Activated T-helper 1 cell treated with anti-CD3 and anti-CD28 coated beads, Interleukin-2, amount 50 U/mL, for 16 hours (primary cell): ENCODE measurements at places on chromosomes 7 and 10.

DNA sequence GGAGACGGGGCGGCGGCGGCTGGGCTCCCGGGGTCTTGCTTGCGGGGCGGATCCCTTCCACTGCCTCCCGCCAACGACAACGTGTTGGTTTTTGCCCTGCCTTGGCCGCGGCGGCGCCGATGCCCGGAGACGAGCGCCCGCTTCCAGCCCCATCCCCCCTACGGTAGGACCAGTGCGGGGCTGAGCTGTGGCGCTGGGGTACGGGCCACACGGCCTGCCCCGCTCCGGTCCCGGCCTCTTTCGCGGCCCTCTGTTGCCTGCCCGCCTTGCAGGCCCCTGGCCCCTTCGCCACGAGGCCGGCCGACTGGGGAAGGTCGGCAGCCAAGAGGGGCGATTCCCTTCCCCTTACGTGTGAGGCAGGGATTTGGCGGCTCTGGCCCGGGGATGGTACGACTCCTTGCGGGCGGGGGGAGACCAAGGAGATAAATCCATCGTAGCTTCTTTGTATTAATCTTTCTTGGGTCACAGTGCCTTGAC is 488 bp downstream of the EIF4H start:
- DNase-seq: peak; percentile 26

DNA sequence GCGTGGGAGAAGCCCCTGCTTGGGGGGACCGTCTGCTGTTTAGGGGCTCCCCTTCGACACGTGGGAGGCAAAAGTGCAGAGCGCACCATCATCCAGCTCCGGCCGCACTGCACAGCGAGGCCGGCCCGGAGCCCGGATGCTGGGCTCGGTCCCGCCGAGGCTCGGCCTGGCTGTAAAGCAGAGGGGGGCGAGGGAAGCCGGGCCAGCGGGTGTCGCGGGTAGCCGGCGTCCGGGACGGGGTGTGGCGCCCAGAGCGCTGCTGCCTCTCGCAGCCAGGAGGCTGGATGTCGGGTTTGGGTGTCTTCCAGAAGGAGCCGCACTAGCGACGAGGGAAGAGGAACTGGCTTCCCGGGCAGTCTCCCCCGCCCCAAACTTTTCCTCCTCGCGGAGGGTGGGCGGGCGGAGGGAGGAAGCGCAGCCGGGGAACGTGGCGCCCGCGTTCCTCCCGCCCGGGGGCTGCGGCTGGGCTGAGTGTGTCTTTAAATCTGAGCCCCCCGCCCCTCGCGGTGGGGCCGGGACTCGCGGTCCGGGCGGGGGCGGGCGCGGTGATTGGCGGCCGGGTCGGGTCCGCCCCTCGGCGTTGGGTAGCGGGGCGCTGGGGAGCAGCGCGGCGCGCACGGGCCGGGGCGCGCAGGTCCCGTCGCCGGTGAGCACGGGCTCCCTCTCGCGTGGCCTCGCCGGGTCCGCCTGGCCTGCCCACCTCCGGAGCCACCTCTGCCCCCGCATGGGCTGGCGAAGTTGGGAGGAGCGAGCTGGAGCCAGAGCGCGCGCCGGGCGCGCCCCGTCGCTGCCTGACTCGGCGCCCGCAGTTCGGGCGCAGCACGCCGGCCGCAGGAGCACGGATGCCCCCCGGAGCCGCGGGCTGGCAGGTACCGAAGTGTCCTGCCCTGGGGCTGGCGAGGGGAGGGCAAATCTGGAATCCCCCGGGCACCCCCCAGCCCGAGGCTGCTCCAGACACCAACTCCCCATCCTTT is at the start of gene PALD1:
Gene PALD1 (plus strand): TSS at position 577 of the 974 bp plus-strand sequence. CDS start 47,185 bp downstream, outside the sequence.
- no peak for DNase-seq

- DNase-seq: no peak
Observed at GRCh38 chr7:87933605-87933952, 472 bp upstream of the ADAM22 start.

DNA sequence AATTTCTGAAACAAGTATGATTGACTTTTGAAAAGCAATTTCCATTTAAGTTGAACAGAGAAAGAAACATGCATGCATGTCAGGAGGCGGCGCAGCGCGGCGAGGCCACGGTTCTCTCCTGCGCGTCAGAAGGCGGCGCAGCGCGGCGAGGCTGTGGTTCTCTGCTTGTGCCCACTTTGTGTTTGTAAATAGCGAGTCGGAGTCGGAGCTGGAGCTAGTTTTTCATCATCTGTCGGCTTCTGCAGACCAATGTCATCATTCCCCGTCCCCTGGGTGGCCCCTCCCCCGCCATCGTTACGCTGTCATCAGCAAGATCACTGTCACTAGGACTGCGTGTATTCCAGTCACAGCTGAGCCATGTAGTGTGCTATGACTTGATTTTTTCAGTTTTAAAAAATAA is 49.2 kb downstream of the INPP5A start:
- no peak for DNase-seq

GRCh38 chr7:123624527-123625183 is 23.0 kb downstream of the ASB15 start:
- DNase-seq: peak; percentile 22

- DNase-seq: no peak
Observed at GRCh38 chr10:34526758-34527730, 288.1 kb downstream of the PARD3 start.

DNA sequence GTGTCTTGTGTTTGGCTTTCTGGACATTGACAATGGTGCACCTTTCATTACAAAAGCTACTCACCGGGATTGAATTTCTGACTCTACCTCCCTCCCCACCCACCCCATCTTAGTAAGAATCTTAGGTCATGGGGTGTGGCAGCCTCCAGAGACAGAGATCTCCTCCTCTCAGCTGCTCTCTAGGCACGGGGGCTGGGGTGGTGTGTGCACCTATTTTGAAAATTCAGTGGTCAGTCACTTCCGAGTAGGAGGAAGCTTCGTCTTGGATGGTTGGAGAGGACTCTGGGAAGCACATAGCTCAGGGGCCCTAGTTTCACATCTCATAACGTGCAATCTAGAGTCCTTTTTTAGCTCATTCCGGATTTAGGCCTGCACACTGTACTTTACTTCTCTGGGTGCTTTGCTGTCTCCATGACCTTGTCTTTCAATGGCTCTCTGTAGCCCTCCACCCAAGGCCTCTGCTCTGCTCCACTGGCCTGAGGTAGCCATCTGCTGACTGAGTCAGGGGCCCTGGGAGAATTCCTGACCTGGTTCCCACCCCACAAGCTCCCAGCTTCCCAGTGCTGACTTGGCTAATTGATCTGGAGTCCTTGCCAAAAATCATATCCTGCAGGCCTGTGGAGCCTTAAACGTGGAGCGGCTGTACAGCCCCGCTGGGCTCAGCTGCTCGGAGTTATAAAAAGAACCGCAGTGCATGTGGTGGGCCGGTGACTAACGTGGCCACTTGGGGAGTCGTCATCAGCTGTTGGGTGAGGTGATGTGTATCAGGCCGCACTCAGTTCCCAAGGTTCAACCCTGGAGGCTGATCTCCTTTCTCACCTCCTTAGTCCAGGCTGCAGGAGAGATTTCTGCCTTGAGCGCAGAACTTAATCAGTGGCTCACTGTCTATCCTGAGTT is 19.3 kb upstream of the ADAMTS14 start:
- DNase-seq: no peak

- no peak for DNase-seq
Observed at GRCh38 chr7:1675673-1676549, 5.8 kb downstream of the ELFN1 start.

- DNase-seq: no peak
Observed at GRCh38 chr7:93955304-93955703, 33.8 kb downstream of the GNG11 start.

GRCh38 chr7:19116121-19117090 is 1.0 kb downstream of the TWIST1 start:
- no peak for DNase-seq

DNA sequence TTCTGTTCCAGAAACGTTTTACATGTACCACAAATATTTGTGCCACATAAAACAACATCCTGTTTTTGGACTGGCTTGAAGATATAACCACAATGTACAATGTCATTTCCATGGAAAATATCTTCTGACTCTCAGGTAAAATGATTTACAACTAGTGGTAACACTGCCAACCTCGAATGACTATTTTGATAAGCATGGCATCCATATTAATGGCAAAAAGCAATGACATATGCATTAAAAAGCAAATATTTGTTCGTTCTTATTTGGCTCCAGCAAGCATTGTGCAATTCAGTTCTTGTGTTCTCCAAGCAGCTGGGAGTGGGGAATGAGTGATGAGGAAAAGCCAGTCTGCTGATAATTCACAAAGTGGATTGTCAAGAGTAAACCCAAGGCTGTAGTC is 289.0 kb downstream of the PLXDC2 start:
- no peak for DNase-seq

- no peak for DNase-seq
Observed at GRCh38 chr7:39128287-39128843, 150.7 kb downstream of the POU6F2 start.

GRCh38 chr10:77043420-77043763 is 594.2 kb downstream of the KCNMA1 start:
- DNase-seq: no peak

GRCh38 chr10:119499677-119500002 is 42.9 kb downstream of the RGS10 start:
- DNase-seq: no peak

GRCh38 chr10:59991661-59992060 is 85.3 kb upstream of the CCDC6 start:
- no peak for DNase-seq

GRCh38 chr7:45181991-45182855 is 24.6 kb downstream of the RAMP3 start:
- DNase-seq: no peak

DNA sequence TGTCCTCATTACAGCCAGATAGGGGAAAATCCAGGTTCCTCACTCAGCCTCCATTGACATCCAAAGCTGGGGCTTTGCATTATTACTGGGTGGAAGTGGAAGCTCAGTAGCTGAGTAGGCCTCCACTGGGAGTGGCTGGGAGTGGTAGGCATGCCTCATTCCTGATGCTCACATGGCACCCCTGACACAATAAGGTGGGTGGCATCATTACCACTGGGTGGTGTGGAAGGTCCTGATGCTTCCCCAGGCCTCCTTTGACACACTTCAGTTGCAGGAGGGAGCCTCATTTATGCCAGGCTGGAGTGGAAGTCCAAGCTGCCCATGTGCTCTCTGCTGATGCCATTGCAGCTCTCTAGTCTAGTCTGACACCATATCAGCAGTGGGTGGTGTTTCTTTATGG is 48.2 kb upstream of the GPR141 start:
- no peak for DNase-seq

- no peak for DNase-seq
Observed at GRCh38 chr10:420154-421121, 269.0 kb downstream of the DIP2C start.

DNA sequence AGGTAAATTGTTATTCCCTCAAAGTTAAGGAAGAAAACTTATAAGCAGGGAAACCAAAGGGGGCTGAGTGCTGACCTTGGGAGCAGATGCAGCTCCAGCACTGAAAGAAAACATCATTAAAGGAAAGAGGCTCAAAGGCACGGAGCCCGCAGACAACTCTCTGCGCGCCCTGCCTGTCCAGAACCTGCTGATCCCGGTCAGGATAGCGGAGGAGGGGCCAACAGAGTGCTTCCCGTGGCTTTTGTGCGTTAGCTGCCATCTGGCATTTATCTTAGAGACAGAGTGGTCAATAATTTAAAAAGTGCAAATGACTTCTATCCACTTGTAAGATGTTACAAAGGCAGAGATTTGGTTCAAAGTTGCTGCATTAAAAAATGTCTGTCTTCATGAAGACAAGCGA is 162.1 kb downstream of the FANK1 start:
- DNase-seq: no peak

GRCh38 chr10:1216574-1217236 is 160.5 kb downstream of the WDR37 start:
- no peak for DNase-seq

GRCh38 chr7:5352440-5353010 is 69.8 kb downstream of the SLC29A4 start:
- no peak for DNase-seq

DNA sequence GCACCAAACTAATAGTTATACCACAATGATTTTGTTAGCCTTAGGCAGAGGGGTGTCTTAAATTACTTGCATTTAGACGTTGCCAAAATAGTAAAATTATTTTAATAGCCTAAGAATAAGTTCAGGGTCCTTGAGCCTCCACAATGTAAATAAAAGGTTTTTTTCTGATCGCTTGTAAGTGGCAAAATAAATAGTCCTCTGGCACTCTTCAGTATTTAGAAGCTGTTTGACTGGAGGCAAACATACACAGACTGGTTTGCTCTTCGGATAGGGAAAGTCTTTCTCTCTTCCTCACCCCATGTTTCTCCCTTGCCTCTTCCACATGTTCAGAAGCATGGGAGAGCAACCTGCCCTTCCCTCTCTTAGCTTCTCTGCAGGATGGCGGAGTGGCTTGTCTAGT is 49.5 kb upstream of the FAM180A start:
- no peak for DNase-seq

DNA sequence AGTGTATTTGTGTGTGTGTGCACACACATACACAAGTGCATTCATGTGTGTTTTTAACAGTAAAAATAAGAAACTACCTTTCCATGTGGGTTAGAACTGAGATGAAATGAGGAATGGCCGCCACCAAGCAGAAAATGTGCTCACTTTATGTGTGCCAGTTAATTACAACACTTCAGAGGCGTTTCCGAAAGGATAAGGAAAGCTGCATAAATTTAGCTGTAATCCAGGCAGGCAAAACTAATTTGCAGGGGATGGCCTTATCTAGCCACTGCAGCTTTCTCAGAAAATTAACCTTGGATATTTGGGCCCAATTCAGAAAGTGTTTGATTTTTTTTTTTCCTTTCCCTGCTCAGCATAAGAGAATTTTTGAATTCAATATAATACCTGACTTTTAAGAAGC is 328.8 kb upstream of the PHF14 start:
- DNase-seq: no peak

GRCh38 chr10:116615199-116615776 is 5.5 kb upstream of the PNLIPRP2 start:
- no peak for DNase-seq

DNA sequence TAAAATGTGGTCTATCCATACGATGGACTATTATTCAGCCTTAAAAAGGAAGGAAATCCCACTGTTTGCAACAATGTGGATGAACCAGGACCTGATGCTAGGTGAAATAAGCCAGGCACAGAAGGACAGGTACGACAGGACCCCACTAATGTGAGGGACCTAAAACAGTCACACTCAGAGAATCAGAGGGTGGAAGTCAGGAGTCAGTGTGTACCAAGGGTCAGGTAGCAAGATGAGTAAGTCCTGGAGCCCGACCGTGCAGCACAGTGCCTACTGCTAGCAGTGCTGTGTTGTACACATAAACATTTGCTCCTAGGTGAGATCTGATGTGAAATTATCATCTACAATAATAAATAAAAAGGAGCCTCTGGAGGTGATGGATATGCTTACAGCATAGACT is 322.3 kb downstream of the GLRX3 start:
- no peak for DNase-seq

DNA sequence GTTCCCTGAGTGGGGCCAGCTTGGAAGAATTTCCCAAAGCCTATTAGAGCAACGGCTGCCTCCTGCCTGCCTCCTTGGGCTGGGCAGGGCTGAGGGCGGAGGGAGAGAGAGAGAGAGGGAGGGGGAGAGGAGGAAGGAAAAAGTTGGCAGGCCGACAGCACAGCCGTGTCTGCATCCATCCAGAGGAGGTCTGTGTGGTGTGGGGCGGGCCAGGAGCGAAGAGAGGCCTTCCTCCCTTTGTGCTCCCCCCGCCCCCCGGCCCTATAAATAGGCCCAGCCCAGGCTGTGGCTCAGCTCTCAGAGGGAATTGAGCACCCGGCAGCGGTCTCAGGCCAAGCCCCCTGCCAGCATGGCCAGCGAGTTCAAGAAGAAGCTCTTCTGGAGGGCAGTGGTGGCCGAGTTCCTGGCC is at the start of gene AQP1:
Gene AQP1 (plus strand): TSS at position 293 of the 409 bp plus-strand sequence. CDS start 57 bp downstream, at position 350.
- no peak for DNase-seq

- no peak for DNase-seq
Observed at GRCh38 chr7:94940241-94940640, 32.8 kb downstream of the PPP1R9A start.

- no peak for DNase-seq
Observed at GRCh38 chr10:123149162-123149567, 1.2 kb downstream of the HMX2 start.

GRCh38 chr10:71351628-71352319 is 32.7 kb downstream of the SLC29A3 start:
- DNase-seq: no peak
